Ovary (tissue), 10 donors: ENCODE measurements at places on chromosomes 16 and 17.
A peak's percentile ranks its signal among the peaks of the same experiment; 100 is the strongest.

DNA sequence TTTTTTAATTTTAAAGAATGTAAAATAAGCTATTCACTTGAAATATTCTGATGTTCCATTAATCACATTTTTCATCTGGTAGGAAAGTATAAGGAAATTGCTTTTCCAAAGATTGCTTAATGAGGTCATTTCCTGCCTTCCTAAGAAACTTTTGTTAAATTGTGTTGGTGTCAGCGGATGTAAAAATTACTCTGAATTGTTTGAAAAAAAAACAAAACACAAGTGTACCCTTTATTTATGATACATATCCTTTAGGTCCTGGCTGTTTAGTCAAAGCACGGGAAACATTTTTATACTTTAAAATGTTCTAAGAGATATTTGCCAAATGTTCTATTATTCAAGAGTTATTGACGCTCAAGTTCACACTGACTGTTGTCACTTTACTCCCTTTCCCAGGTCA lies 1357.4 kb upstream of the GOT2 start:
- DNase-seq, result no peak

DNA sequence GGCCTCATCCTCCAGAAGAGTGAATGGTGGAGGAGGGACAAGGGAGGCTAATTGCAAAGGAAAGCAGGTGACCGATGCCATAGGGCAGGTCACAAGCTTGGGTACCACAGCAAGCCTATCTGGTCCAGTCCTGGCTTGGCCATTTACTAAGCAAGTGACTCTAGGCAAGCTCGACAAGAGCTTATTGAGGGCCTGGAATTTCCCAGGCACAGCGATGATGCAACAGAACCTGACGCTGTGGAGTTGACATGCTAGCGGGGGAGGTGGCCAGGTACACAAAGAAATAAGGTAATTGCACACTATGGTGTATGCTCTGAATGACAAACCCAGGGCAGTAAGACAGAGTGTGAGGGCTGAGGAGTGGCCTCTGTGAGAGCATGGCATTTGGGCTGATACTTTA lies 98.5 kb downstream of the PGS1 start:
- no peak for DNase-seq

GRCh38 chr17:38848939-38849605 lies 4.4 kb downstream of the RPL23 start:
- DNase-seq, result no peak

DNA sequence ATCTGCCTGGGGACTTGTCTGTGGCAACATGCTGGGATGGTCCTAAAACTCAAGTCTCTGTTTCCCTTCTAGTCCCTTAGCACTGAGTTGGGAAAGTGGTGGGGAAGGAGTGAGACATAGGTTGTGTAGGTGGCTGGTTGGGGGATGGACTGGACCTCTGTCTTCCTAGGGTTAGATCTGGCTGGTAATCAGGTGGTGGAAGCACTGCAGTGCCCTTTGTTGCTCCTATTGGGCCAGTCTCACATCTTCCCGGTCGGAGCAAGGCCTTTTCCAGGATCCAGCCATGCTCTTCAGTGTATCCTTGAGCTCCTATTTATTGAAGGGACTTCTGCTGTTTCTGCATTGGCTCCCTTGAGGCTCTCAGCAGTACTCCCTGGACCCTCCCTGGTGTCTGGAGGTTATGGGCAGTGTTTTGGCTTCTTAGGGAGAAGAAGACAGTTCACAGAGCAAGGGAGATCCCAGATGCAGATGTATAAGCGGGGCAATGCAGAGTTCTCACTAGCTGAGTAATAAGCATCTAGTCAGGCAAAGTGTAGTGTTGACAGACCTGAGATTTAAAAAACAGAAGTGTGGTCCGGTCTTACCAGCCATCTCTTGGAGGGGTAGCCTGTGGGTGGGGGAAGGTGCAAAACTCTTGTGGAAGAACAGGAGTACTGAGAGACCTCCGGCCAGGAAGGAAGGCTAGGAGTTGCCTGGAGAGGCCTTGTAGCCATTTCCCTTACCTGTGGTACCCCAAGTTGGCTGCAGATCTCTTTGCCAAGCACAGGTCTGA lies 1.3 kb upstream of the NUTF2 start:
- no peak for DNase-seq

DNA sequence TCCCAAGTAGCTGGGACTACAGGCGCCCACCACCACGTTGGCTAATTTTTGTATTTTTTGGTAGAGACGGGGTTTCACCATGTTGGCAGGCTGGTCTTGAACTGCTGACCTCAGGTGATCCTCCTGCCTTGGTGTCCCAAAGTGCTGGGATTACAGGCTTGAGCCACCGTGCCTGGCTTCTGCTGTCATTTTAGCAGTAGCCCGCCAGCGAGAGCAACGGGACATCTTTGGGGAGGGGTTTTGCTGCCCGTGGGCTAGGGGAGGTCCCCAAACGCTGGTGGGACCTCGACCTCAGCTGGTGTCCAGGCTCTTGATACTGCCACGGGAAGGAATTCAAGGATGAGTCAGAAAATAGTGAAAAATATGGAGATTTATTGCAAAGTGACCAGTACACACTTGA lies 108.1 kb upstream of the CACNG5 start:
- no peak for DNase-seq

DNA sequence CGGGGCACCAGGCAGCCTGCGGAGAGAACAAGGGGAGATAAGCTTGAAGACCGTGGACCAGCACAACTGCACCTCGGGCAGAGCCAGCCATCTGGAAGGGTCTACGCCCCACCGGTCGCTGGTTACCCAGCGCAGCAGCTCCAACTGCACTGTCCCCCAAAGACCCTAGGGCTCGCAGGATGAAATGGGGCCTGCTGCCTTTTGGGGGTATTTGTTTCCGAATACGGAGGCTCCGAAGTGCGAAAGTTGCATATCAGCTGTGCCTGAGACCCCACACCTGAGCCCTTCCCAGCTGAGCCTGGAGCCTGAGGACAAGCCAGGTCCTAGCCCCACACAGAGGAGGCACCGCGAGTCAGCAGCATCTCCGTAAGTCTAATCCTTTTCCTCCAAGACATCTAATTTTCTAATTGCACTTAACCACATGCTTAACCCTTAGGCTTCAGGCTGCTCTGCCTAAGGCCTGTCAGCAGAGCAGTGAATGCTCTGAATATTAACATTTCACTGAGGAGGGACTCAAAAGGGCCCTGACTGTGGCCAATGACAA lies 4.0 kb downstream of the KIFC3 start:
- no peak for DNase-seq

DNA sequence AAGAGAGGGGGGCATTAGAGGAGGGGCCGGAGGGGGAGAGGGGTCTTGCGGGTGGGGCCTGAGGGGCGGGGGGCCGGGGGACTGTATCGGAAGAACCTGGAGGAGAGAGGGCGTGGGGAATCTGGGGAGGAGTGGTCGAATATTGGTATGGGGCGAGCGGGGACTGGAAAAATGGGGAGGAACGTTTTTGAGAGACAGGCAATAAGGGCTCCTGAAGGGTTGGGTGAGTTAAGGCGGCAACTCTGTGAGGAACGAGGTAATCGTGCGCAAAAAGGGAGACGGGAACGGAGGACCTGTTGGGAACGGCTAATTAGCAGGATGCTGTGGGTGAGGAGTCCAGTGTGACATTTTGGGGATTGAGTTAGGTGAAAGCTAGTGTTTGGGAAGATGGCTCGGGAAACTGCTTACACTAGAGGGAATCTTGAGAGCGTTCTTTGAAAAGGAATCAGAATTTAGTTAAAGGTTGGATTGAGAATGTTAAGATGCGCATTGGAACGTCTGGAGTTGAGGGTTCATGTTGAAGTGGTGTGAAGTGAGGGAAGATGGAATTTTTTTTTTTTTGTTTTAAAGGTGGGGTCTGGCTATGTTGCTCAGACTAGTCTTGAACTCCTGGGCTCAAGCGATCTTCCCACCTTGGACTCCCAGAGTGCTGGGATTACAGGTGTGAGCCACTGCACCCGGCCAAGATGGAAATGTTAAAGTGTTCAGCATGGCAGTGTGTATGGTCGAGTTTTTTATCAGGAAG lies 662 bp downstream of the WIPF2 start:
- peak; percentile 16 for DNase-seq

GRCh38 chr17:32625971-32626370 lies 139.2 kb downstream of the CDK5R1 start:
- DNase-seq, result no peak

GRCh38 chr17:66690166-66690565 lies 144.8 kb upstream of the CACNG5 start:
- no peak for DNase-seq

GRCh38 chr17:73921306-73921705 lies 277.1 kb upstream of the SDK2 start:
- no peak for DNase-seq

DNA sequence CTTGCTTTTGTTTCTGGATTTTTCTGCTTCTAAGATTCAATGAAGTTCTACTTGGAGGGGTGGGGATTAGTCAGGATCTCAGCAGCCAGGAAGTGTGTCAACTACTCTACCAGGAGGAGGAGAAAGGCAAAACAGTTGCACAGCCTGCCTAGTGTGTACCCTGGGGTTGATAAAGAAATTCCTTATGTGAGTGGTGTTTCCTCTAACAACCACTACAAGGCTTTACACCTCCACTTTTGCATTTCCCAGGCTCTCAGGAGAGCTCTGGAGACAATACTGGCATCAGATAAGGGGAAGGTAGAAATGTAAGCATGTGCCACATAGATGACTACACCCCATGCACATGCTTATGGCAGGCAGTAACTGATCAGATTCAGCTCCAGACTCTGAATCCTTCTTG lies 174.6 kb downstream of the TOX3 start:
- no peak for DNase-seq

GRCh38 chr16:56672761-56673536 lies 3.3 kb downstream of the MT1H start:
- DNase-seq, result no peak

- DNase-seq, result no peak
Observed at GRCh38 chr17:74241431-74241830, 28.1 kb downstream of the TTYH2 start.

- DNase-seq, result peak; percentile 84
Observed at GRCh38 chr16:10964039-10964890, 19.9 kb downstream of the CLEC16A start.

DNA sequence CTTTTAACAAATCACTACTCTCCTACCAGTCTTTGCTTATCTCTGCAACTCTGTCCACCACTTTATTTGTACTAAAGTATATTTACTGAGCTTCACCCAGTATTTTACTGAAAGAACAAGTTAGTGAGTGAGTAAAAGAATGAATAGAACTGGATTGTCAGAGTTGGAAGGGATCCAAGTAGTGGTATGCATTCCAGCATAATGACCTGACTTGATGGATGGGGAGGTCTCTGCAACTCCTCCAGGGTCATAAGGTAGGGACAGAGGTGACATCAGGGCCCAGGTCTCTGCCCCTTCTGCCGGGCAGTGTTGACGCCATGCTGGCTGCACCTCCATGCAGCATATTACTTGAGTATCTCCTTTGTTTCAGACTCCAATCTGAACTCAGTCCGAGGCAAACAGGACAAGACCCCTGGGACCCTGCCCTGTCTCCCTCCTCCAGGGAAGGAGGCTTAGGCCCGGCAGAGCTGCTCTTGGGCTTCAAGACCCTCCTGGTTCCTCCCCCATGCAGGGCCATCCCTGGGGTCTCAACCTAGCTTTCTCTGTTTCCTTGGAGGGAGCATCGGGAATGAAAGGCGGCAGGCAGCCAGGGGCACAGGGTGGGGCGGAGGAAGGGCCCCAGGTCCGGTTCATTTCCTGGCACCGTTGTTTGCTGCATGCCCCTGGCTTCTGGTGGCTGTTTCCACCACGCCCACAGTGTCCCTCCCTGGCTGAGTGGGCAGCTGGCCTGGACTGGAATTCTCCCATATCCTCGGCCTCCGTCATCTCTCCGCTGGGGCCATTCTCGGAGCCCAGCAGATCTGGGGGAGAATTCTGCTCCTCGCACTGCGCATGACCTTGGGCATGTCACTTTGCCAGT lies 12.4 kb upstream of the ITGA3 start:
- no peak for DNase-seq

DNA sequence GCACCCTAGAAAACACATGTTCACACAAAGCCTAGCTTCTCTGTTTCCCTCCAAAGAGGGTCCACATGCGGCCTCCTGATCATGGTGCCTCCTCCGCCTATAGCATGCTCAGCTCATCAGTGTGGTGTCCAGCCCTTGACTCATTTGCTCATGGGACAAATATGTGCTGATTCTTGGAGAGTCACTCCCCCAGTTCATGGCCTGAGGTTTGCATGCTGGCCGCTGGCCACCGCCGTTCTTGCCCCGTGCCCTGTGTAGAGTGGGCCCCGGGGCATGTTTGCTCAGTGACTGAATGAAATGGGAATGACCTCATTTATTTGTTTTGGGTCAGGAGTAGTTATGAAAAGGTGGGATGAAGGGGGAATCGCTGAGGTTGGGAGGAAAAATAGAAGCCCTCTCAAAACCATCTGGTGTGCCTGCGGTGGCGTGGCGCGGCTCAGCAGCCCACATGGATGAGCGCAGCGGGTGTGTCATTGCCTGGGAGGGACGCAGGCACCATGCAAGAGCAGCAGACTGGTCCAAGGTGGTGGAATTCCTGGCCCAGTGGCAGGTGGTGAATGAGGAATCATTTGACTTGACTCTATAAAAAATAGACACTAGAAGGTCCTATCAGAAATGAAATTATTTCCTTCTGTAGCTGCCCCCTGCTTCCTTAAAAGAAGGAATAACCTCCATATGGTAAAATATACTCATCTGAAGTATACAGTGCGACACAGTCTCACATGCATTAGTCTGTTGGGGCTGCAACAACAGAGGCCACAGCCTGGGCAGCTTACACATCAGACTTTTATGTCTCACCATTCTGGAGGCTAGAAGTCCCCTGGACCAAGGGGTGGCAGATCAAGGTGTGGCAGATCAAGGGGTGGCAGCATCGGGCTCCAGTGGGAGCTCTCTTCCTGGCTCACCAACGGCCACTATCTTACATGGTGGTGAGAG lies 31.7 kb downstream of the CRISPLD2 start:
- DNase-seq, result no peak

- DNase-seq, result peak; percentile 81
Observed at GRCh38 chr17:77451894-77452852, 311.4 kb downstream of the SEC14L1 start.
